ENCODE measurements at places on chromosomes 4 and X. TPM values are rescaled to one million over a fixed set of nuclear protein-coding genes. Genes with fewer than 3 reads are reported as not detected.

AMTN gene
- total RNA-seq, result not detected

GABRG1 gene
- not detected for total RNA-seq

GLUD2 gene
- total RNA-seq, result 0.52 TPM

DIPK2B gene
- total RNA-seq, result not detected

CLCN4 gene
- 0.69 TPM for total RNA-seq

SLIT2 gene
- not detected for total RNA-seq

ATP1B4 gene
- total RNA-seq, result not detected

ABCB7 gene
- total RNA-seq, result 27.7 TPM

SPINK2 gene
- 34.9 TPM for total RNA-seq

SLC25A43 gene
- 2.9 TPM for total RNA-seq

All from naive thymus-derived CD8-positive, alpha-beta T cell (primary cell).